NCI-H187 (cell line): ENCODE measurements at places on chromosomes 2 and 18.

- DNase-seq, result no peak
Observed at GRCh38 chr2:235001237-235002133, 49.7 kb downstream of the SH3BP4 start.

- DNase-seq, result no peak
Observed at GRCh38 chr2:208179028-208179609, 10.7 kb downstream of the C2orf80 start.

DNA sequence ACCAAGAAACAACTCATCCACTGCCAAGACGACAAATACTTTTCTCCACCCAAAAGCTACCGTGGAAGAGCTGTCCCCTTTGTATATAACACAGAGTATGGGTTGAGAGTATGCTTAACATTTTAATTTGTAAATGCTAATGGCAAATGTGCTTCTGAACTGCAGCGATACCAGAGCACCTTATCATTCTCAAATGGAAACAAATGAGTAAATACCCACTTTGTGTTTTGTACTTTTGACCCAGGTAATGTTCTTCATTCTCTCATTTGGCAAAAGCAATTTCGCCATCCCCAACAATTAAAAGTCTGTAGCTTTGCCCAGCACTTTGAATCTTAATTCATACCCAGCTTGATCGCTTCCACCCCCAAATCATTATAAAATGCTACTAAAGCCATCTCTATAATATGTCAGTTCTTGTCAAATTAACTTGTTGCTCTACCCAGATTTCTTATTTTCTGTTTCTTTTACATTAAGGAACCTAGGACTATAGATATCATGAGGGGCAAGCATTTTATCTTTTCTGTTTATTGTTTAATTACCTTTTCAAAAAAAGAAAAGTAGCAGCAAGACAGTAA, 6.2 kb upstream of the POU3F3 start:
- no peak for DNase-seq

- DNase-seq, result no peak
Observed at GRCh38 chr2:158221063-158222020, 119.7 kb downstream of the UPP2 start.

- DNase-seq, result no peak
Observed at GRCh38 chr18:26121476-26121875, 12.2 kb upstream of the PSMA8 start.

DNA sequence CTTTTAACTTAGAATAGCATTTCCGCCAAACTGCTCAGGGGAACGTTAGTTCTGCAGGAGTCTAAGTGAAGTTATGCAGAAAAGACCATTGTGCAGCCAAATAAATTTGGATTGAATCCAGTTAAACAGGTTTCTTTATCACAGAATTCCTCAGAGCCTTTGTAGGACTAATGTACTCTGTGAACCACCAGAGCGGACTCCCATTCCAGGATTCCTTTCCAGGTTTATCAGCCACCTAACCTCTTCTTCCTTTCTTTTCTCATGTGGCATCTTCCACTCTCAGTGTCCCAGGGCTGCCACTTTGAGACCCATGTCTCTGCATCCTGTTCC, 350.4 kb downstream of the TSN start:
- DNase-seq, result no peak

GRCh38 chr2:153558247-153558646, 79.7 kb upstream of the RPRM start:
- no peak for DNase-seq
